ENCODE measurements at places on chromosomes 5 and 9.
A peak's percentile ranks its signal among the peaks of the same experiment; 100 is the strongest.

- no peak for DNase-seq
These were observed 44.3 kb upstream of the BARHL1 start for GRCh38 chr9:132538071-132538470.

GRCh38 chr9:68648971-68649370 lies 56.1 kb upstream of the PIP5K1B start:
- no peak for DNase-seq

DNA sequence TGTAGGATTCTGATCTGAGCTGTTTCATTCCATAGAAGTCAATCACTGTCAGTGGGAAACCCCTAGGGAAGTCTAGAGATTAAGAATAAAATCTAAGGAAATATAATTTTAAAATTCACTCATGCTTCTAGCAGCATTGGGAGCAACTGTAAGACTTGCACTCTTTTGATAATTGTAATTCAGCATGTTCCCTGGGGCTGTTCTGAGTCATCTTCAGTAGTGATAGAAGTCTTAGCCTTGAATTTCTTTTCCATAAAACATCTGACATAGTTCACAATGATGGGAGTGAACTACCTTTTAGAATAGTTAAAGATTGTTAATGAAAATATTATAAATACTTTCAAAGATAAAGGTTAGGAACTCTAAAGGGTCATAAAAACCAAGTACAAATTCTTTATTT lies 935.8 kb downstream of the DTWD2 start:
- DNase-seq = no peak

- no peak for DNase-seq
These were observed 55.1 kb upstream of the CCDC112 start for GRCh38 chr5:115351356-115352195.

DNA sequence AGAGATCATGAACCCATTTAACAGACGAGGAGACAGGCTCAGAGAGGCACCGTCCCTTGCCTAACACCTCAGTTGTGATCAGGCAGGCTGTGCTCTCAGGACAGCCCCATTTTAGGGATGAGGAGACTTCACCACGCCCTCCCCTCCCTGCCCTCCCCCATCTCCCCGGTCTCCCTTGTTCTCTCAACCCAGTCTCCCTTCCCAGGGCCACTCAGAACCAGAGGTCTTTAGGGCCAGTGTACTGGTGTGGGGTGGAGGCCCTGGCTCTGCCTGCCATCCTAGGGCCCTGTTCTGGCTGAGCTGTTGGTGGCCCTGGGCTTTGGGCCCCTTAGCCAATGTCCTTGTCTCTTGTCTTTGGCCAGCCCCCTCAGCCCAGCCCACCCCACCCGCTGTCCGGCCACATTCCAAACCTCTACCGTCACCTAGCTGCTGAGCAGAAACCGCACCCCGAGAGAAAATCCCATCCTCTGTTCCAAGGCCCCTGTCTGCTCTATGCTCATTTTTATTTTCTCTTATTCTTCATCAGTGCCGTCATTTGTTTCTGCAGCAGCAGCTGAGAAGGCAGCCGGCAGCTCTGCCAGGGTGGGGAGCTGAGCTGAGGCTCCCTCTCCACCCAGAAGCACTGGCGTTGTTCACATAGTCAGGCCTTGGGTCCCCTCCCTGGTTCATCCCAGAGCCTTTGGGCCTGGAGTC lies 33.9 kb downstream of the OLFML2A start:
- no peak for DNase-seq

- no peak for DNase-seq
These were observed 9.9 kb upstream of the GRHPR start for GRCh38 chr9:37412431-37413151.

DNA sequence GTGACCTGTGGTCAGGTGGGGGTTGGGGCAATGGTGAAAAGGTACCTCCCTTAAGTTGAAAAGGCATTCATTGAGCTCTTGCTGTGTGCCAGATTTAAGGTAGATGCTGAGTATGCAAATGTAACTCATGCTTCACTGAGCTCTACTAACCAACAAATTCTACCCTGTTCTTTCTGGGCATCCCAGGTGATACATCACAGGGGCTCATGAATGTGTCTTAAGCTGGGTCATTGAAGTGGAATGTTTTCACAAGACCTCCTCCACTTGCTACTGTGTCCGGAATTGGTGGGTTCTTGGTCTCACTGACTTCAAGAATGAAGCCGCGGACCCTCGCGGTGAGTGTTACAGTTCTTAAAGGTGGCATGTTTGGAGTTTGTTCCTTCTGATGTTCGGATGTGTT lies 362.8 kb upstream of the ZNF462 start:
- no peak for DNase-seq

DNA sequence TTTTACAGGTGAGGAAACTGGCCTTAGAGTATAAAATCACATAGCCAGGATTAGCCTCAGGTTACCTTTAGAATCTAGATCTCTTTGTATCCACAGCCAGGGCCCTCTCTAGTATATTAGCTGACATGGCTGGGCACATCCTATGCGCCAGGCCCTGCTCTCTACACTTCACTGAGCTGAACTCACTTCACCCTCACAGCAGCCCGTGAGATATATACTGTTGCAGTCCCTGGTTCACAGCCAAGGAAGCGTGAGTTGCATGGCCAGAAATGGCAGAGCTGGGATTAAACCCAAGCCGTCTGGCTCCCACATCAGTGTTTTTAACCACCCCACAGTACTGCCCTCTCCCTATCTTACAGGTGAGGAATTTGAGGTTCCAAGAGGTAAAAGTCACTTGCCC lies 58.4 kb downstream of the DAB2IP start:
- DNase-seq = no peak

GRCh38 chr9:35748242-35748857 lies 678 bp downstream of the GBA2 start:
- peak; percentile 31 for DNase-seq

- no peak for DNase-seq
These were observed 25.0 kb downstream of the HMCN2 start for GRCh38 chr9:130290291-130291181.

DNA sequence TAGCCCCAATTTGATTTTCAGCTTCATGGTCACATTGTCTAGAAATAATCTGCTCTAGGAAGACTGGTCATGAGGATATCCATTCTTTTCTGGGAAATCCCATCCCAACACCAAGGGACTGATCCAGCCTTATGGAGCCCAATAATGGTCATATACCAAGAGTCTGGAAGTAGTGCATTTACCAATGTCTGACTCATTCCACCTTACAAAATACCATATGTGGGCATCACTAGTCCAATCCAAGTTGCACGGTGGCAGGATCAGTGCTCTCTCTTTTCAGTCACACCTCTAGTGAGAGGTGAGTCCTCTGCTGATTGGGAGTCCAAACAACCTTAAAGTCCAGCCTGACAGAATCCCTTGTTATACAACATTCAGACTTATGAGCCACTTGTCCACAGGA lies 73.7 kb downstream of the FEM1C start:
- DNase-seq = no peak

- no peak for DNase-seq
These were observed 39.6 kb downstream of the PCDHGC5 start for GRCh38 chr5:141528291-141528984.

DNA sequence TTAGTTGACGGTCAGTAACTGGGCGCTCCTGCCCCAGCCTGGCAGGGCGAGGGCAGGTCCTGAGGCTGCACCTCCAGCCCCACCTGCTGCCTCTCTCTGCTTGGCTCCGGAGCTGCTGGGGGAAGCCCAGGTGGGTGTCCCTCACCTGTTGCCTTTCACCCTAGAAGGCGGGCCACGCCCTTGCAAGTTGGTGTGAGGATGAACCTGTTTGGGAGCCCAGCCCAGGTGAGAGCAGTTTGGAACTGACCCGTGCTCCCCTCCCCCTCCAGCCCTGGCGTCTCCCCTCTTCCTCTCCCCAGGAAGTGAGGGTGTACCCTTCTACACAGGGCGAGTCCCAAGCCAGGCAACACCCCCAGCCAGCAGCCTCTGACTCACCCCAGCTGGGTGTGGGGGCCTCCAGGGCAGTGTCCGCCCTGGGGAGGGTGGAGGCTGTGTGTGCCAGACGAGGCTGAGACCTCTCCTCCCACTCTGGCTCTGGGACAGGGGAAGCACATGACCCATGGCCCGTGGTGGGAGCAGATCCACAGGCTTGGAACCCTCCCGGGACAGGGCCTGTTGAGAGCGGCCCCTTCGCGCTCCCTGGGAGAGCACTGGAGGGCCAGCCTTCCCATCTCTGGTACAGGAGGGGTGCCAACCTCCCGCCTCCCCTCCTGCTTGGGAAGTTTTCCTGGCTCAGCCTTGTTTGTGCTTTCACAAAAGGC lies 10.4 kb downstream of the LRRC8A start:
- DNase-seq = peak; percentile 93

DNA sequence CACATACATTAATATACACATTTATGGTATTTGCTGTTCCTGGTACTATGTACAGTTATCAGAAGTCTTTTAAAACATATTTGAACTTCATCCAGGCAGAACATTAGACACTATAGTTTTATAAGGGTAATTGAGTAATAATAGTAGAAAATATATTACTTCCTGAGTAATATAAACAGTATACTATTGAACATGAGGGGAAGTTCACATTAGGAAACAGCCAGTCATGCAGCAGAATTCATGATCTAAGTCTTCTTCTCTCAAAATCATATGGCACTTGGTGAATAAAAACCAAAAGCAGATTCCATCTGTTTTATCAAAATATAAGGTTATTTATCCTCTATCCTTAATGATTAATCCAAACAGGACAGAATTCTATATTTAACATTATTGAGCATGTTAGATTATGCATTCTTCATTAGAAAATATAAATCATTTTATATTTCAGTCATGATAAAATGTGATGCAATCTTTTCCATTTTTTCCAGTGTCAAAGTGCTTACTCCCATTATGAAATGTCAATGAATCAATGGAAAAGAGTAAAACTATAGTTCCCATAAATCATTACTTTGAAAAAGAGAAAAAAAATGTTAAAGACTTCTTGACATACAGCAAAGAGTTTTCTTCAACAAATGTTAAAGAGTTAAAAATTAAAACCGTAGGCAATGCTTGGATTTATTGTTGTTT lies 584.3 kb upstream of the TUSC1 start:
- DNase-seq = no peak

DNA sequence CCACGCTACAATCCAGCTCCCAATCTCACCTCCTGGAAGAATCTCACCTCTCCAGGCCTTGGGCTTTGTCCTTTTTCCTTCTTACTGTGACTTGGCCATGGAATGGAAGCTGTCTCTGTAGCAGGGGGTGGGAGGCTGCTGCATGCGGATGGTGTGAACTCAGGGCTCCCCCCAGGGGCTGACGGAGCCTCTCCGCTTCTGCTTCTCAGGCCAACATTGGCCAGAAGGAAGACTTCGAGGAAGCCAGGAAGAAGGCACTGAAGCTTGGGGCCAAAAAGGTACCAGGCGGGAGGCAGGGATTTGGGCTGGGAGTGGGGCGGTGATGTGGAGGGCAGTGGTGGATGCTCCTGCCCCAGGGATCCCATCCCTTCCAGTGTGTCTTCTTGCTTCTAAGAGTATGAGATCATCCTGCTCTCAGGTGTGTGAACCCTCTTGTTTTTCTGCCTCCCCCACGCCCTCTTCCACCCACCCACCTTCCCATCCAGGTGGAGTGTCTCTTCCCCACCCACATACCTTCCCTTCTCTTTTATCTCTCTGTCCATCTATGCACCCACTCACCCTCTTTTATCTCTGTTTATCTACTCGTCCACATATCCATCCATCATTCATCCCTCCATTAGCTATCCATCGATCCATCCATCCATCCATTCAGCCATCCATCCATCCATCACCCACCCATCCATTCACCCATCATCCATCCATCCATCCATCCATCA lies 9.5 kb downstream of the ASS1 start:
- DNase-seq = no peak

DNA sequence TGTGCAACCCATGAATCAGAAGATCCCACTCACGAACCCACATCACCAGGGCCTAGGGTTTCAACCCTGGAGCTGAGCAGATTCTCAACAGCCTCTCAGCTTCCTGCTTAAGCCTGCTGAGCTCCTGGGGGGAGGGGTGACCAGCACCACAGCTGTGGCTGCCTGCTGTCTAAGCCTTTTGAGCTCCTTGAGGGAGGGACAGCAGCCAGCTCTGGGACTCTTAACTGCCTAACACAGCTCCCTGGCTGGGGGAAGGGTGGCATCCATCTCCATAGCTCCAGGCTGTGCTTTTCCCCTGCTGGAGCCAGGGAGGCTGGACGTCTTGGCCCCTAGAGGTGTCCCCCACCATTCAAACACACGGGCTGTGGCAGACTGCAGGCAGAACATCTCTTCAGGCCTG lies 250.3 kb downstream of the DMAC1 start:
- DNase-seq = peak; percentile 39

GRCh38 chr5:173180331-173180730 lies 36.0 kb downstream of the BNIP1 start:
- no peak for DNase-seq

DNA sequence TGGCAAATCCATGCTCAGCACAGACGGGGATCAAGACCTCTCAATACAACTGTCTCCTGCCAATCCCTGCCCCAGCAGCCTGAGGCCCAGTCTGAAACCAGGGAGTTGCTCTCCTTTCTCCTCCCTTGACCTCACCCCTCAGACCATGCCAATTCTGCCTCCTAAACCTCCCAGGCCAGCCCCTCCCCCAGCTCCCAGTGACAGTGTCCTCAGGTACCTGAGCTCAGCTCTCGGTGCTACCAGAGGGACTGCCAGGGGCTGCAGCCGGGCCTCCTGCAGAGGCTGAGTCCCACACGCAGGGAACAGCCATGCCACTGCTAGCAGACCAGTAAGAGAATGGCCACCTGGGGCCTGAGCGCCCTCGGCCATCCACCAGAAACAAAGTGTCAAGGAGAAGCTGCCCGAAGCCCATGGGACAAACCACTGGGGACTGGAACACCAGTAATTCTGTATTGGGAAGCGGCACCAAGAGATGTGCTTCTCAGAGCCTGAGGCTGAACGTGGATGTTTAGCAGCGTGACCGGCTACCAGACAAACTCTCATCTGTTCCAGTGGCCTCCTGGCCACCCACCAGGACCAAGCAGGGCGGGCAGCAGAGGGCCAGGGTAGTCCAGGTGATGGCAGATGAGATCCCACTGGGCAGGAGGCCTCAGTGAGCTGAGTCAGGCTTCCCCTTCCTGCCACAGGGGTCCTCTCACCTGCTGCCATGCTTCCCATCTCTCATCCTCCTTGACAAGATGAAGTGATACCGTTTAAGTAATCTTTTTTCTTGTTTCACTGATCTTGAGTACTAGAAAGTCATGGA lies 557 bp upstream of the IL3 start:
- DNase-seq = no peak

GRCh38 chr5:65708145-65708544 lies 13.8 kb downstream of the SGTB start:
- peak; percentile 54 for DNase-seq

- peak; percentile 43 for DNase-seq
These were observed 138.3 kb upstream of the SMIM23 start for GRCh38 chr5:171647043-171647903.

GRCh38 chr5:60535951-60536350 lies 164.0 kb downstream of the DEPDC1B start:
- no peak for DNase-seq

Data from hematopoietic multipotent progenitor cell treated with erythropoietin and hydrocortisone succinate and interleukin-3 and kit ligand, for 6 days (in vitro differentiated cells).